ENCODE measurements at places on chromosomes 7 and 10.
A peak's percentile ranks its signal among the peaks of the same experiment; 100 is the strongest.

GRCh38 chr7:115662676-115663075 lies 367.9 kb downstream of the TFEC start:
- no peak for DNase-seq

DNA sequence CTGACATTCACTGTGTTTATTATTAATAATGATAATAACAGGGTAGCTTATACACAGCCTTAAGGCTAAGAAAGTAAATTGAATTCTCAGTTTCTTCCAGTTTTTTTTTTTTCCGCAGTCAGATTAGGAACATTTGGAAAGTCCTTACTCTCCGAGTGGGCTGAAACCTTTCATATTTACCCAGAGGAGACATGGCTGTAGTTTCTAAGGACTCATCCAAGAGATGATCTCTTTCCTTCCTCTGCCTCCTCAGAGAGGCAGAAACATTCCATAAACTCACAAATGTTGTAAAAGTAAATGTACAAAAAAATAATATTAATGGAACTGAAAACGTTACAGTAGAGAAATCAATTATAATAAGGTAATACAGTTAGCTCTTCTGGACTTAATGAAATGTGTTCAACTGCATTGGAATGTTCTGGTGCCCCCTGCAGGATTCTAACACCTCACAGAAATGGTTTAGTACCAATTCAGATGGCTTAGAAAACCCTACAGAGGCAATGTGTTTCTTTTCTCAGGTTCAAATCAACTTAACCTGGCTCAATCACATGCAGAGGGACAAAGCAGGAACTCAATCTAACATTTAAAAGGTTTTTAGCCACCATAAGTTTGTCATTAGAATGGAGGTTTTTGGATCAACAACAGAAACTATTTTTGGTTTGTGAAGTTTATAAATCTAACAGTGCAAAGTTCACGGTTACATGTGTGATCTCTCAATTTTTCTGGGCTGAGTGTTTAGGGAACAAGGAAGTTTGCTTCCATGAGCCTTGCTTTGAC lies 71.7 kb downstream of the ICA1 start:
- peak; percentile 71 for DNase-seq

- no peak for DNase-seq
Observed at GRCh38 chr10:34814223-34814912, 728 bp downstream of the PARD3 start.

DNA sequence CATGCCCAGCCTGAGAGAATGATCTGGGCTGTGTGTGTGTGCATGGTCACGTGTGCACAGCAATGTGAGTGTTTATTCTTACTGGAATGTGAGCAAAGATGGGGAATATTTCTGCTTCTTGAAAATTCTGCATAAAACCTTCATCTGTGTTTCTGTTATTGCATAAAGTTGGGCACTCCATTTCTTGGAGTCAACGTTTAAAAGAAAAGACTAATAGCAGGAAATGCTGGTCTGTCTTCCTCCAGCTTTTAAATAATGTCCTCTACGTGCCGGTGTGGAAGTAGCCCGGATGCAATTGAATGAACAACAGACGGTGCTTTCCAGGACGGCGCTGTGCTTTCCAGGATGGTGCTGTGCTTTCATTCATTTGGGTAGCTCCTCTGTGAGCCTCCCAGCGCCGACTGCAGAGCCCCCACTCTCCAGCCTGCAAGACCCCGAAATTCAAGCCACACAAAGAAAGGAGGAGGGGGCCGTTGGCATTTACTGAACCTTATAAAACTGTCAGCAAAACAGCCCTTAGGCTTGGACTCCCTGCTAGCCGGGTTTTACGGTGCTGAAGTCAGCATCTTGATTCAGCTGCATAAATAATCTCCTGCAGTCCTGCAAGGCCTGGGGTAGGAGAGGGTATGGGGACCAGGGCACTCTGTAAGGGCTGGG lies 158.2 kb upstream of the PRKCQ start:
- DNase-seq, result no peak

DNA sequence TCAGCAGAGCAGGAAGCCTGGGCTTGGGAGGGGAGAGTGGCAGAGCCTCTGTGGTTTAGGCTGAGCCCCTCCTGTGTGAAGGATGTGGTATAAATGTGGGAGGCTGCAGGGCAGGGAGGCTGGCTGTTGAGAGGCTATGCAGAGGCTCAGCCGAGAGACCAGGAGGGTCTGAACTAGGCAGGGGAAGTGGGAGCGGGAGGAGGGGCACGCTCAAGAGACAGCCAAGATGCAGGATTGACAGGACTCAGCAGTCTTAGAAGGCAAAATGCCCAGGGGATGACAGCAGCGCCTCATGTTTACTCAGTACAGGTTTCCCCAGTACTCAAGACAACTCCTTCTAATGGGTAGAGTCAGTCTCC lies 24.3 kb downstream of the BTBD16 start:
- no peak for DNase-seq

DNA sequence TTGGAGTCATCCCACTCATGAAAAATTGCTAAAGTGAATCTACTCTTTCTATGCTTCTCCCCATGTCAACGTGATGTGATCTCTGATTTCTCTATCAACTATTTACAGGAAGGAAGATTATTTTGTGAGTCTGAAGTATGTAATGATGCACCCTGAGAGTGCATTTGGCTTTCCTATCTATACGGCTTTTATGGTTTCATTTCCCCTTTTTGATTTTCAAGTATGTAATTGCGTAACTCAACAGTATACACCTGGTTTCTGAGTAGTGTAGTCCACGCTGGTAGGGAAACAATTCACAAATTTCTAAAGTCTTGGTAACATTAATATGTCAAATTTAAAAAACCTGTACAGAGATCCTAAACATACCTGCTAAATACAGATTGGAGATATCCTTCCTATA lies 194.7 kb upstream of the SEMA3A start:
- no peak for DNase-seq

- no peak for DNase-seq
Observed at GRCh38 chr10:29785701-29786100, 150.9 kb upstream of the SVIL start.

- peak; percentile 1 for DNase-seq
Observed at GRCh38 chr10:97572214-97572989, at the start of gene ANKRD2. TSS of gene ANKRD2 (plus strand) at chr10:97572779. CDS start at chr10:97572789, 10 bp downstream.

GRCh38 chr10:80737209-80737608 lies 199.5 kb downstream of the SH2D4B start:
- DNase-seq, result no peak

DNA sequence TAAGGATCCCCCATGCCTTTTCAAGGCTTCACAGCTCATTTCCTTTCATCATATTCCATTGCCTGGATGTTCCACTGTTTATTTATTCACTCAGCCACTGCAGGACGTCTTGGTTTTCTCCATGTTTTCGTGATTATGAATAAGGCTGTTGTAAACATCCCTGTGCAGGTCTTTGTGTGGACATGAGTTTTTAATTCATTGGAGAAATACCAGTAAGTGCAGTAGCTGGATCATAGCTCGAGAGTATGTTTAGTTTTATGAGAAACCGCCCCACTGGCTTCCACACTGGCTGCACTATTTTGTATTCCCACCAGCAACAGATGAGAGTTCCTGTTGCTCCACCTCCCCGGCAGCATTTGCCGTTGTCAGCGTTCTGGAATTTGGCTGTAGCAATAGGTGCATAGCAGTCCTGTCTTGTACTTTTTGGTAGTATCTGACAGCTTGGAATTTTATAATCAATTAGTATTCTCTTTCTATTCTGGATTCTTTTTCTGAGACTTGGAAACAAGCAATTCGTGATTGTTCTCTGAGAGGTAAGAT lies 269.9 kb upstream of the PITRM1 start:
- no peak for DNase-seq

DNA sequence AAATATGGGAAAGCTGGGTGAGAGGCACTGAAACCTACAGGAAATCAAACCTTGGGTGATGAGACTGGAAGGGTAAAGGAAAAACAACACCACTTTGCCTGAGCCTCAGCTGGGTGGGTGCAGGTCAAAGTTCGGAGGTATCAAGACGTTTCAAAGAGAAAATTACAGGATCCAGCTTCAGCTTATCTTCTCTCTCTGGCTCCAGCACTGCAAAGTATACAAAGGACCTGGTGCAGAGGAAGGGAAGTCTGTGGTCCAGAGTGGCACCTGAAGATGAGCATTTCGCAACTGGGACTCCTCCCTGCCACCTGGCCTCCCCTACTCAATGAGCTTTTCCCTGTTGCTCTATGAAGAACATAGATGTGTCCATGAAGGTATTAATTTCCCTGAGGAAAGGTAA lies 6.4 kb upstream of the FXYD4 start:
- no peak for DNase-seq

GRCh38 chr7:23216021-23216420 lies 30.6 kb upstream of the GPNMB start:
- no peak for DNase-seq

DNA sequence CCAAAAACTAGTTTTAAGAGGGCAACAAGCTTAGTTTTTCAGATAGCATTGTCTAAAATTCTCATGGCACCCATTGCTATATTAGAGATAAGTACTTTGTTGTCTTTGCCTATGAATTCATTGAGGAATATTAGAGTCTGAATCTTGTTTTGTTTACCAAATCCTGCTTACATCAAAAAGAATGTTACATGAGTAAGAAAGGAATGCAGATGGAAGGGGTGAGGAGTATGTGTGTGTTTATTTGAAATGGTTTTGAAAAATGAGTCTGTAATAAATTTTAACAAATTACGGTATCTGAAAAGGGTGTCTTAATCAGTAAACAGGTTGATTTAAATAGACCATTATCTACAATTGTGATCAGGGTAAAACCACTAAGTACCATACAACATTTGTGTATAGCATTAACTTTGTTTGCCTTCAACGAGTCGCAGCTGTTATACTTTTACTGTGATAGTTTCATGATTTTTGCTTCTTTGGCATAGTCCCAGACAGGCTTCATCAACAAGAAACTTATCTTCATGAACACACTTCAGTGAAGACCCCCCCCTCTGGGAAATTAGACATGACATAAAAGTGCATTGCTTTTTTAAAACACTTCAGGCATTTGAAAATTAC lies 1183.9 kb upstream of the C7orf33 start:
- no peak for DNase-seq

- DNase-seq, result no peak
Observed at GRCh38 chr7:77802557-77803405, 4.2 kb downstream of the PHTF2 start.

DNA sequence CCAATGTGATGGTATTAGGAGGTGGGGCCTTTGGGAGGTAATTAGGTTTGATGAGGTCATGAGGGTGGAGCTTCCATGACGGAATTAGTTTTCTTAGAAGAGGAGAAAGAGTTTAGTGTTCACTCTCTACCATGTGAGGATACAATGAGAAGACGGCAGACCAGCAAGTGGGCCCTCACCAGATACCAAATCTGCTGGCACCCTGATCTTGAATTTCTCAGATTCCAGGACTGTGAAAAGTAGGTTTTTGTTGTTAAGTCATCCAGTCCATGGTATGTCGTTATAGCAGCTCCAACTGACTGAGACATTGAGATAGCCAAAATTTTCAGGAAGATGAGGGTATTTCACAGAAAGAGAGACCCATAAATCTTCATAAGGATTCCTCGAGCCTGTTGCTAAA lies 3.6 kb upstream of the TMEM196 start:
- DNase-seq, result no peak

GRCh38 chr10:62063795-62064472 lies 162.4 kb downstream of the ARID5B start:
- DNase-seq, result no peak

DNA sequence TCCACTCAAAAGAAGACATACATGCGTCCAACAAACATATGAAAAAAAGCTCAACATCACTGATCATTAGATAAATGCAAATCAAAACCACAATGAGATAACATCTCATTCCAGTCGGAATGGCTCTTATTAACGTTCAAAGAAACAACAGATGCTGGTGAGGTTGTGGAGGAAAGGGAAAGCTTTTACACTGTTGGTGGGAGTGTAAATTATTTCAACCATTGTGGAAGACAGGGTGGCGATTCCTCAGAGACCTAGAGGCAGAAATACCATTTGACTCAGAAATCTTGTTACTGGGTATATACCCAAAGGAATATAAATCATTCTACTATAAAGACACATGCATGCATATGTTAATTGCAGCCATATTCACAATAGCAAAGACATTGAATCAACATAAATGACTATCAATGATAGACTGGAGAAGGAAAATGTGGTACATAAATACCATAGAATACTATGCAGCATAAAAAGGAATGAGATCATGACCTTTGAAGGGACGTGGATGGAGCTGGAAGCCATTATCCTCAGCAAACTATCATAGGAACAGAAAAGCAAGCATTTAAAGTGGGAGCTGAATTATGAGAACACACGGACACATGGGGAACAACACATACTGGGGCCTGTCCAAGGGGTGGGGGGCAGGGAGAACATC lies 28.4 kb downstream of the PCDH15 start:
- DNase-seq, result no peak

DNA sequence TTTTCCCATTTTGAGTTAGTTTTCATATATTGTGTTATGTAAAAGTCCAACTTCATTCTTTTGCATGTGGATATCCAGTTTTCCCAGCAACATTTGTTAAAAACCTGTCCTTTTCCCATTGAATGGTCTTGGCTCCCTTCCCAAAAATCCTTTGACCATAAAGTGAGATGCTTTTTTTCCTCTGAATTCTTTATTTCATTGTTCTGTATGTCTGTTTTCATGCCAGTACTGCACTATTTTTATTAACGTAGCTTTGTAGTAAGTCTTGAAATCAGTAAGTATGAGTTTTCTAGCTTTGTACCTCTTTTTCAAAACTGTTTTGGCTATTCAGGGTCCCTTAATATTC lies 20.0 kb downstream of the C1GALT1 start:
- no peak for DNase-seq

DNA sequence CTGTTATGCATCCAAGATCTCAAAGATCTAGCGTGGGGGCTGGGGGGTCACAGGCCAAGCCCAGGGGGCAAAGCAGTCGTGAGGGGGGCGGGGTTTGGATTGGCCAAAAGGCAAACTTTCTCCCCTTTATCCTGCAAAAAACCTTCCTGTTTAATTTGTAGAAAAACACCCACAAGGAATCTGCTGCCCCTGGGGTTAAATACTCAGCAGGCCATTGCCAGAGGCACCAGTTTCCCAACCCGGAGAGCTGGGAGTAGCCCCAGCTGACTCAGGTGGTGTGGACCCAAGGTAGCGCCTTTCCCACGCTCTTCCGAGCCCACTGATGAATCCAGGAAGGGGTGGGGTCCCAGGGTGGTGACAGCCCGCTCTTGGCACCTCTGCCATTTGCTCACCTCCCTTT lies 21.4 kb downstream of the KCP start:
- DNase-seq, result no peak

DNA sequence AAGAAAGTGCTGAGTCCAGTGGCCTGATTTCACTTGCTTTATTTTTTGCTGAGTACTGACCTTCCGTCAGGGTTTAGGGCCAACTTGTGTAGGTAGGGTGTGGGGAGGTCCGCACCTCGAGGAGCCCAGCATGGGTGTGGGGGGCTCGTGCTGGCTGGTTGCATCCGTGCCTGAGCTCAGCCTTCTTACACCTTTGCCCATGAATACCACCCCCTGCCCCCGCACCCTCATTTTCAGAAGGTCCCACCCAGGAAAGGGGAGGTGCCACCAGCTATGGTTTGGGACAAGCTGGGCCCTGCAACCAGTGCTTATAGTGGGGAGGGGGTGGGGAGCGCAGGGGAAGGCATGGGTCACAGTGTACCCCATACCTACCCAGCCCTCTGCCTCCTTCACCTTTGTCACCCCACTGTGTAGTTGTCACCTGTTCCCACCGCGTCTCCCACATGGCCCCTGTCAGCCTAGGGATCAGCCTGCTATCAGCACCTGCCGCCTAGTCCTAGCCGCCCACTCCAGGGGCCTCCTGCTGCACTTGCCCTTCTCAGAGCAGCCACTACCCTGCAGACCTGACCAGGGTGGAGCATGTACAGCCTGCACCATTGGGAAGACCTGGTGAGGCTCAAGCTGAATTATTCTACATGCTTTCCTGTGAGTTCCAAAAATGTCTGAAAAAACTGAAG lies 146.2 kb upstream of the RET start:
- DNase-seq, result no peak
